ENCODE measurements at places on chromosomes 11 and 22. TPM values are rescaled to one million over a fixed set of nuclear protein-coding genes. Genes with fewer than 3 reads are reported as not detected.

DNA sequence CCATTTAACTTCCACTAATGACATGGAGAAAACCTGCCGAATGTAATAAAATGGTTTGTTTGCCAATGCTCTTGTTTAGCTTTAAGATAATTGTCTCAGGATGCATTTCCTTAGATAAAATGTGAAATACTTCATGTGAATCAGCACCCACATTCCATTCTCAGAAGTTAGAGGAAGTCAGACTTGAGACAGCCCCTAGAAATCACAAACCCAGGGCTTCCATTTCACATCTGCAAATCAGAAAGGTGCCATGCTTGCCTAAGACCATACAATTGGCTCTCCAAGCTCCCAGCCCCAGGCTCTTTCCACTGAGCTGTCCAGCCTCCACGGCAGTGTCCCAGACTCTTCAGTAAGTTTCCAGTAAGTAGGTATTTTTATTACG, 35.6 kb upstream of the ADORA2A start:
- DNase-seq = no peak

- no peak for DNase-seq
These were observed 64.9 kb downstream of the NECTIN1 start for GRCh38 chr11:119664063-119664572.

DNA sequence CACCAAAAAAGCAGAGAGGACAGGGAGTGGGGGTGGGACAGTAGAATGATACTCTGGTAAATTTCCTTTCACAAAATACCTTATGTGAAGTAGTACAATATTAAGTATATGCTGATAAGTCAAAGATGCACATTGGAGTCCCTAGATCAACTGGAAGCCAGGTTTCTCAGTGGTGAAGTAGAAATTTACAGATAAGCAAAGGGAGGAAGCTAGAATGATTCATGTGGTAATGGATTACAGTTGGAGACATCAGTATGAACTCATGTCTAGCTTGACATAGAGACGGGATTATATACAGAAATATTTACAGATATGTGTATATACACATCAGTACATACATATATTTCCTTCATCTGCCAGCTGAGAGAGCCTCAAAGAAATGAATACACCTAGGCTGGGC, 21.5 kb downstream of the PLEKHB1 start:
- no peak for DNase-seq

DNA sequence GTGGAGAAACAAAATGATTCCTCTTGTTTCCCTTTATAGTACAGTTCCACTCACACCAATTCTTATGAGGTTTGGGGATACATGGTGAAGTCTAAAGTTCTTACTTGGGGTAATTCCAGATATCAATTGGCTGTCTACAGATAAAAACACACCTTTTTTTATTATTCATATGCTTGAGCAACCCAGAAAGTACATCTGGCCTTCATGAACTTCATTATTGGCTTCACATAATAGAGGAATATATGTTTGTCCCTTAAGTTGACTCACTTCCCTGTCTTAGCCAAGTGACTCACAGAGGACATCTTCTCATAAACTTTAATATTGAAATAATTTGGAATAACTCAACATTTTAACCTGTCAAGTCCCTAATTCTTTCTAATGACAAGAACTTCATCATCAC, 36.3 kb upstream of the SOX6 start:
- no peak for DNase-seq

DNA sequence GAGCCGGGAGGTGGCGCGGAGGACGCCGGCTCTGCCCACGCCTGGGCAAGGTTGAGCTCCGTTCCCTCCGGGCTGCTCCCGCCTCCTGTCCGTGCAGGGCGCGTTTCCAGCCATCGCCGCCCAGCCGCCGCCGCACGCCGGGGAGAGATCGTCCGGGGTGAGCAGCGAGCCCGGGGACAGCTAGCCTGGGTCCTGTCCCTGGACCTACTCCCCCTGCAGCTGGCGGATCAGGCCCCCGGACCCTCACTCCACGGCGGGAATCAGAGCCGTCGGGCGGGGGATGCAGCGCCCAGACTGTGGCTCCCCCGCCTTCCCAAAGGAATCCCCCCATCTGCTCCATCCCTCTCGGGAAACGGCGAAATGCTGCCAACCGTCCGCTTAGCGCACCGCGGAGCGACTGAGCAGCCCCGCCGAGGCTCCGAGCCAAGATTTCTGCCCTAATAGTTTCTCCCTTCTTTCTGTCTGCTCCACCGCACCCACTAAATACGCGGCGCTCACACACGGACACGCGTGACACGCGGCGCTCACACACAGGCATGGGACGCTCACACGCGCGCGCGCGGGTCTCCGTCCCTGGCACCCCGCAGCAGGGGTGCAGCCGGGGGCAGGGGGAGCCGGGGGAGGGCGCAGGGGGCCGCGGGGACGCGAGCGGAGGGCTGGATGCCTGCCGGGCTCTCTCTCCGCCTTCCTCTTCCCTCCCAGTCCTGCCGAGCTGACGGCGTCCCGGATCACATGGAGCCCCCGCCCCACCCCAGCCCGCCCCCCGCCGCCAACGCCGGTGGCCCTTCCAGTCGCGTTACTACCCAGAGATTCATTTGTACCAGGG, at the start of gene KCNJ5:
TSS of gene KCNJ5 (plus strand) at position 814 of the 826 bp plus-strand sequence. CDS start 19,918 bp downstream, outside the sequence.
- DNase-seq = peak; percentile 47

DNA sequence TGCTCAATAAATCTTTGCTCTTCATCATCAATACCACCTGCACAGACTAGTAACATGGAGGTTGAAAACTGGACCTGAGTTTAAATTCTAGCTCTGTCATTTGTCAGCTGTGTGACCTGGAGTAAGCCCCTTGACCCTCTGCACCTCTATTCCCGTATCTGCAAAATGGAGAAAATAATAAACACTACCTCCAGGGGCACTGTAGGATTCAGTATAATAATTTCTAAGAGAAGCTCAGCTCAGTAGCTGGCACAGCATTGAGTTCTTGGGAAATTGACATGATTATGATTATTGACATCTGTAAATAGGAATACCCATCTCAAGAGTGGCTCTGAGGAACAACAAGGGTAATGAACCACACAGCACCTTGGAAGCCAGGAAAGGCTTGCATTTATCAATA, 78.4 kb downstream of the MN1 start:
- DNase-seq = peak; percentile 8

DNA sequence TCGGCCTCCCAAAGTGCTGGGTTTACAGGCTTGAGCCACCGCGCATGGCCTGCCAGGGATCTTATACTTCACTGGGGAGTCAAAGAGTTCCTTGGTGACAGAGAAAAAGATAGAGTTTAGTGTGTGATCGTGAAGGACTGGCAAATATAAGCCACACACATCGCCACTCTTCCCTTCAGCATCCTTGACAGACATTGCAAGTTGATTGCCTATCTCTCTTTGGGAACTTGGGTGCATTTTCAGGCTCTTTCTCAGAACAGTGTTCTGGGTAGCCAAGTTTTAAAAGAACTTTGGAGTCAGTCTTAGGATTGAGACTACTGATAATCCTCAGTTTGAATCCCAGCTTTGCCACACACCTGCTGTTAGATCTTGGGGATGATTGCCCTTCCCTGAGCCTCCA, 19.8 kb downstream of the MIAT start:
- no peak for DNase-seq

GRCh38 chr11:15493921-15494620, 379.3 kb downstream of the INSC start:
- DNase-seq = peak; percentile 86

GRCh38 chr11:108197351-108197750, 25.1 kb downstream of the NPAT start:
- no peak for DNase-seq

GRCh38 chr22:35842954-35843353, 125.3 kb downstream of the APOL5 start:
- peak; percentile 66 for DNase-seq

DNA sequence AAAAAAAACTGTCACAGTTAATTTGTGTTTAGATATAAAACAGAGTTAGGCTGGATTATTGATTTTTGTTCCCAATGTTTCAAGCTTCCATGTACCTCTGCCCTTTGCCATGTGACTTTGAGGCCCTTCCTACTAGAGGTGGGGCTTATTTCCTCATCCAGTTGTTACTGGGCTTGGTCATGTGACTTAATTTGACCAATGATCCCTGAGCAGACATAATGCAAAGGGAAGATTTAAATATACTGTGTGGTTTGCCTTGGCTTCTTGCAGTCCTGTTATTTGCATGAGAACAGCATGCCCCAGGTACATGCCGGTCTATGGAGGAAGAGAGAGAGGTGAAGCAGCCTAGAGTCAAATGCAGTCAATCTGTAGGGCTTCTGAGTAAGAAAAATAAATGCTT, 347.0 kb downstream of the MIAT start:
- no peak for DNase-seq

DNA sequence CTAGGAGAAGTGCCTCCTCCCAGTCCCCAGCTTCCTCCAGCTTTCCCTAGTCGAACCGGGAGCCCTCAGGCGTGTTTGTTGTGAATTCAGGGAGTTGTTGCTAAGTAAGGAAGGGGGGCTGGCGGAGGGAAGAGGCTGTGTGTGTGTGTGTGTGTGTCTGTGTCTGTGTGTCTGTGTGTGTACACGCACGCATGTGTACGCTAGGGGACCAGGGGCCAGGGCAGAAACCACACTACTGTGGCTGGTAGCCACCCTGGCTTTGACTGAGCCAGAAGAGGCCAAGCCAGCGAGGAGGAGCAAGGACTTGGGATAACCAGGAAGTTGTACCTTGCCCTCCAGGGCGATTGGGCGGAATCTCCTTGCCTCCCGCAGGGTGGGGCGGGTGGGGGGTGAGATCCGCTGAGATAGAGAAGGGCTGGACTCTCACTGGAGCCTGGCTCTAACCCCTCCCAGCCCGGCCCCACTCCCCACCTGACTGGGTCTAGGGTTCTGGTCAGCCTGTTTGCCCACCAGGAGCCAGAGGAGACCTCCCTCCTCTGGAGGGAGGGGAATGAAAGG, 7.5 kb downstream of the BCL9L start:
- DNase-seq = peak; percentile 92

Gene HSPB2
- 0.23 TPM for total RNA-seq

Gene NLRP6
- not detected for total RNA-seq

GRCh38 chr22:48886604-48887393, 940.9 kb downstream of the BRD1 start:
- no peak for DNase-seq

Gene ZPR1
- total RNA-seq = 82.5 TPM

Gene MS4A15
- total RNA-seq = not detected

Gene OR10D3
- not detected for total RNA-seq

GRCh38 chr11:105183987-105184386, 44.4 kb upstream of the CARD18 start:
- DNase-seq = no peak

GRCh38 chr11:102966011-102966410, 10.5 kb upstream of the MMP13 start:
- no peak for DNase-seq

GRCh38 chr11:120128392-120129119, 9.4 kb downstream of the TRIM29 start:
- peak; percentile 91 for DNase-seq

GRCh38 chr11:44626645-44627044, 61.2 kb downstream of the CD82 start:
- no peak for DNase-seq

Gene SAA1
- 45.5 TPM for total RNA-seq

All from MCF 10A (cell line).